ENCODE measurements at places on chromosomes 16 and 17.

GRCh38 chr17:81999587-81999975, 22.2 kb downstream of the ASPSCR1 start:
- no peak for DNase-seq

- no peak for DNase-seq
These were observed 4.8 kb downstream of the METRNL start for GRCh38 chr17:83084214-83084613.

GRCh38 chr17:67682196-67682595, 35.5 kb upstream of the NOL11 start:
- DNase-seq, result no peak

DNA sequence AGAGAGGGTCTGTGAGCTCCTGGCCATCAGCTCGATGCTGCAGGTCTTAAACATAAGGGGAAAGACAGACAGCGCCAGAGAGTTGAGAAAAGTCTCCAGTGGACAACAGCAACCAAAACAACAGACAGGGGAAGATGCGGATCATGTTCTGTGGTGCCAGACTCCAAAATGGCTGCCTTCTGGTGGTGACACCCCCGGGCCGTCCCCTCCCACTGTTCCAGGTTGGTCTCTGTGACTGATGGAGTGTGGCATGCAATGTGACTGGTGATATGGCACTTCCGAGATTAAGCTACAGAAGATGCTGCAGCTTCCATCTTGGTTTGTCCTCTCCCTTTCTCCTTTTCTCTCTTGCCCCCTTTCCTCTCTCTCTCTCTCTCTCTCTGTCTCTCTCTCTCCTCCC, 40.4 kb upstream of the RBFOX3 start:
- no peak for DNase-seq

DNA sequence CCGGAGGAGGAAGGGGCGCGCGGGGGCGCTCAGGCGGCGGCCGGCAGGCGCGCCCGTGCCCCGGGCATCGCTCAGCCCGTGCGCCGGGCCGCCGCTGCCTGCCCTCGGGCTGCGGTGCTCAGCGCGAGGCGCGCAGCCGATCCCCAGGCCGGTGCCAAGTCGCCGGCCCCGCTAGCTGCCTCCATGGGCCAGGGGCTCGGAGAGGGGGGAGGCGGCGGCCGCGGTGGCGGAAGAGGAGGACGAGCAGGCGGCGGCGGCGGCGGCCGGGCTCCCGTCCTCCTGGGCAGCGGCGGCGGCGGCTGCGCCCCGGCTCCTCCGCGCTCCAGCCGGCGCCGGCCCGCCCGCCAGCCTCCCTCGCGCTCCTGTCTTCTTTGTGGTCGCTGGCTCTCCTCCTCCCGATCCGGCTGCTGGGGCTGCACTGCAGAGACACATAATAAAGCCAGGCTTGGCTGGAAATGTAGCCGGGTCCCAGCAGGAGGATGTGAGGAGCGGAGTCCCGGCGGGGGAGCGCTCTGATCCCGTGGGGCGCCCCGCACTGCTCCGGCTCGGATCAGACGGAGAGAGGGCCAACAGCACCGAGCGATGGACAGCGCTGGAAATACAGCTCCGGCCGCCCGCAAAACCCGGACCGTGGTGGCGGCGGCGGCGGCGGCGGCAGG, 889 bp upstream of the ZNF423 start:
- no peak for DNase-seq

GRCh38 chr16:56310690-56311089, 114.7 kb downstream of the AMFR start:
- no peak for DNase-seq

- DNase-seq, result no peak
These were observed 236.4 kb downstream of the HS3ST3A1 start for GRCh38 chr17:13365331-13365730.

DNA sequence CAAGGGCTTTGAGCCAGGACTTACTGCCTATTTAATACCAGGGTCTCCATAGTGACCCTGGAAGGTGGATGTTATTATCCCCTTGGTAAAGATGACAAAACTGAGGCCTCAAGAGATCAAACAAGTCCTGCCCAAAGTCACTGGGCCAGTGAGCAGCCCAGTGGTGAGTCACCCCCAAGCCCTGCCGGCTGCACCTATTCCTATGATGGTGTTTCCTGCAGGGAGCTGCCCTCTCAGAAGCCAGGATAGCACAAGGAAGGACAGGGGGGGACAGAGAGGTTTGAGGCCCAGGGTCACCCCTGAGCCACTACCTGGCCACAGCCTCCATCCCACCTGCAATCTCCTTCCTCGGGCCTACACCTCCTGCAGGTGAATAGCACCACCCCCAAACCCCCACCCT, 90.9 kb downstream of the SDK2 start:
- no peak for DNase-seq

DNA sequence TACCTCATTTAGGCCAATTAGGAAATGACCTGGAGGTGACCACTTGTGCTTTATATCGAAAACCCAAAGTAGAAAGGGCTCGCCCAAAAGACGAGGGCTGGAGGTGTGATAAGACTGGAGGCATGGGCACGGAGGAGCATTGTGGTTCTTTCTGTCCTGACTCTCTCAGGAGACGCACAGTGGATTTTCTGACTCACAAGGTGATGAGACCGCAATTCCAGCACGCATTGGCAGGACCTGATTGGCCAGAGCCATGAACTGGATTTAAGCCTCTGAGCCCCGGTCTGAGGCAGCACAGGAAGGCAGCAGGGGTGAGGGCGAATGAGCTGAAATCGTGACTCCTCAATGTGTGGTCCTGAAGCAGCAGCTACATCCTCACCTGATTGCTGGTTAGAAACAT, 559.1 kb upstream of the SALL1 start:
- no peak for DNase-seq

GRCh38 chr16:23131036-23131435, 18.2 kb downstream of the USP31 start:
- no peak for DNase-seq

GRCh38 chr17:74134991-74135390, 68.5 kb upstream of the RPL38 start:
- DNase-seq, result no peak

GRCh38 chr17:57945996-57946797, 9.0 kb downstream of the CUEDC1 start:
- DNase-seq, result no peak

- DNase-seq, result no peak
These were observed 1.2 kb downstream of the PPP1R1B start for GRCh38 chr17:39627712-39628516.

- no peak for DNase-seq
These were observed 53.2 kb downstream of the BMERB1 start for GRCh38 chr16:15487336-15488284.

DNA sequence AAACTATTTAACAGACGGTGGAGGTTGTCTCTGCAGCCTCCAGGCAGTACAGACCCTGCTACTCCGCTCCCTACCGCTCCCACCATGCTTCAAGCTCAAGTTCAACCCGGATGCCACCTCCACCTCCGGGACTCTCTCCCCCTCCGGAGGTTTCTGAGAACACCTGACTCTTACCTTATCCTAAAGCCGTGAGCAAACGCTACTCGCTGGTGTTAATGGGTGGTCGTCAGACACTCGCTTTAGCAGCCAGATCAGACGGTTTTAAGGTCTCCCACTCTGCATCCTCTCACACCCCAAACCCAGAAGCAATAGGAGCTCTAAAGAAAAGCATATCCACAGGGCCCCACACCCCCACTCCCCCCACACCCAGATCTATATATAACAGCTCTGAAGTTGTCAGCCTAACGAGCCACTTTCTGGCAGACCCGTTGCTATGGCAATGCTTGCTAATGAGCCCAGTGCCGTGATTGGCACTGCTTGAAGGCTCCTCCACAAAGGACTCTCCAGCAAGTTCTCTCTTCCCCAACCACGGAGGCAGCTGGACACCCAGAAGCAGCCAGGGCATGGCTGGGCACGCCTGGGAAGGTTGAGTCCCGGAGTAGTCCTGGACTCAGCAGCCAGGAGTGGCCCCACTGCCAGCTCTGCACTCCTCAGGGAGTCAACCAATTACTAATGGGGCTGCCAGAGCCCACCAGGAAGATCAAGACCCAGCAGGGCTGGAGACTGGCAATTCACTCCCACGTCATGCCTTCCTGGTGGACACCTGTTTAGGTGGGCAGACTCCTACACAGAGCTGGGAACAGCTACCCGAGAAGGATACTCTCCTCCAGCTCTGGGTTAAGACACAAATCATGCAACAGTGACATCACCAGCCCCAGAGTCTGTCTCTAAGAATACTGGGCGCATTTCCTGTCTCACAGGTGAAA, 121.2 kb upstream of the RCVRN start:
- DNase-seq, result no peak

DNA sequence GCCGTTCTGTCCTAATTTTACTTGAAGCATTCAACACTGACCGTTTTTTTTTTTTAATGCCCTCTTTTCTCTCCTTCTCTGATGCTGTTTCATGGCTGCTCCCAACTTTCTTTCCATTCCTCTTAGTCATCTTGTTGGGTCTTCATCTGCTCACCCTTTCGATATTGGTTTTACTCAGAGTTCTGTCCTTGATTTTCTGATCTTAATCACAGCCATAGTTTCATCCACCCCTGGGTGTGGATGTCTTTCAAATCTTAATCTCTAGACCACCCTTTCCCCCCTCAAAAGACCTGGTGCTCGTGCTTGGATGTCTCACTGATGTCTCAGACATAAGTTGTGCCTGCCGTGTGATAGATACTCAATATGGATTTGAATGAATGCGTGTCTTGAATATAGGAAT, 22.4 kb downstream of the NDEL1 start:
- DNase-seq, result no peak

GRCh38 chr16:18062713-18063112, 273.8 kb downstream of the NPIPA8 start:
- DNase-seq, result no peak

DNA sequence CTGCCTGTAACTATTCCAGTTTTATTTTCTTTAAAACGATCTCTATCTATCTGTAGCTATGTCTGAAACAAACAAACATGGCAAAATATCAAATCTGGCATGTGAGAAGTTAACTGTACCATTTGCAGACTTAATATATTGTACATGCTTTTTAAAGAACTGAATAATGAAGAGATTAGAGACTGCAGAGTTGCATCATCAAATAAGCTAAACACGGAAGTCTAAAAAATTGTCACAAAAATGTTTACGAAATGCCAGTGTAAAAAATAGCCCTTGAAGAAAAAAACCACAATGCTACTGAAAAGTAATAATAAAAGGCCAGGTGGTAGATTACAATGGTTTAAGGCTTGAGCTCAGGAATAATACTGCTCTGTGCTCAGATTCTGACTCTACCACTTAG, 43.1 kb downstream of the HS3ST3A1 start:
- no peak for DNase-seq

GRCh38 chr16:85578599-85578948, 34.5 kb upstream of the GSE1 start:
- DNase-seq, result no peak

GRCh38 chr16:69111216-69111875, 5.9 kb downstream of the HAS3 start:
- DNase-seq, result no peak

DNA sequence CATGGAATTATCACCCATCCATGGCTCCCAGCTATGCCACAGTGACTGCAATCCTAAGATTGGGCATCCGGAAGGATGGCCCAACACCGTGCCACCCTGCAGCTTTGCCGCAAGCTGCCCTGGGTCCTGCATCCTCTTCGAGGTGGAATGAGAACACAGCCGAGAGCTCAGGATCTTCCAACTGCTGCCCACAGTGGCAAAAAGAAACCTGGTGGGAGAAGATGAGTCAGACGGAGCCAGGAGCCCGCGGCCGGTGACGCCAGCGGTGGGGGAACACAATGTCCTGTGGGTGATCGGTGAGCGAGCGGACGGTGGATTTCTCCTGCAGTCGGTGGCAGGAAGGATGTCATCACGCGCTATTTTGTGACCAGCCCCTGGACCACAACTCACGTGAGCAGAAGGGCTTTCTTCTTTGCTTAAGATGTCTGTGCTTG, 20.1 kb downstream of the CD7 start:
- DNase-seq, result no peak

GRCh38 chr16:1291576-1291974, 17.9 kb upstream of the UBE2I start:
- DNase-seq, result no peak

- no peak for DNase-seq
These were observed 230.5 kb upstream of the CACNG5 start for GRCh38 chr17:66604376-66604775.

DNA sequence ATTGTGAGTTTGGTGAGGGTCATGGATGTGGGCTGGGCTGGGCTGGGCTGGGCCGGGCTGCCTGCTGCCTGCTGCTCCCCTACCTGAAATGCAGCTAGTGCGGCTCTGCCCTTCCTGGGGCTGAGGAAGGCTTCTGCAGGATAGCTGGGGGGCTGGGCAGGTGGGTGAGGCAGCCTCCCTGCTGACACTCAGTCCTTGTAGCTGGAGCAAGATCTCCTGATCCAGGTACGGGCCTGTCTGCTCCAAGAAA, 4.7 kb downstream of the RPL13 start:
- DNase-seq, result no peak

DNA sequence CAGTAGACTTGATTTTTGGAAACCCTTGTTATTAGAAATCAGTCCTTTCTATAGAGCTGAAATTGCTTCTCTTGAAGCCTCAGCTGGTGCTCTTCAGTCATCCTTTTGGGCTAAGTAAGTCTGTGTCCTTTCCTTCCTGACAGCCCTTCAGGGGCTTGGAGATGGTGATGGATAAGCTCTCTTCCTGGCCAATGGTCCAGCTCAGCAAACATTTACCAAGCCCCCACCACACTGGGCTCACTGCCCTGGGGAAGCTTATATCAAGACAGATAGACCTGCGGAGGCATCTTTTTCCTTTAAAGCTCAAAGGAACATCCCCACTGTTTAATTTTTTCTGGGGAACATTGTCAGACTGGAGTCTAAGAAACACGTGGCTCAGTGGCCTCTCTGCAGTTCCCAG, 139.6 kb downstream of the HAPSTR1 start:
- no peak for DNase-seq

DNA sequence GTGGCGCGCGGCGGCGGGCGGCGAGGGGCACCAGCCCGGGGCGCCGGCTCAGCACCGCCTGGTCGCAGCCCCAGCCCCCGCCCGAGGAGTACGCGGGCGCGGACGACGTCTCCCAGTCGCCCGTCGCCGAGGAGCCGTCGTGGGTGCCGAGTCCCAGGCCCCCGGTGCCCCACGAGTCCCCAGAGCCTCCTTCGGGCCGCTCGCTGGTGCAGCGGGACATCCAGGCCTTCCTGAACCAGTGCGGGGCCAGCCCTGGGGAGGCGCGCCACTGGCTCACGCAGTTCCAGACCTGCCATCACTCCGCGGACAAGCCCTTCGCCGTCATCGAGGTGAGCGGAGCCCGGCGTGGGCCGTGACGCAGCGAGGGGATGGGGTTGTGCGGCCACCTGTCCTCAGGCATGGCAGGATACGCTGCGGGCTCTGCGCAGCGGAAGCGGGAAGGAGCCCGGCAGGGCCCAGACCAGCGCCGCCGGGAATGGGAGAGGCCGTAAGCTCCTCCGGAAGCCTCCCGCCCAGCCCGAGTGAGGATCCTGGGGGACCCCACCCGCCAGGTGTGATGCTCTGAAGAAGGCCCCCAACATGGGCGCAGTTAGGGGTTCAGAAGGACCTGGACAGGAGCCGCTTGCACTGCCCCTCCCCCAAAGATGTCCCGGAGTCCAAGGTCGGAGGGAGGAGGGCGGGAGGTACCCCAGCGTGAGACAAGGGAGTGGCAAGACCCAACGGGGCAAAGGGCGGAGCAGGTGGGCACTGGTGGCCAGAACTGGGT, 522 bp downstream of the NAGS start:
- no peak for DNase-seq

- no peak for DNase-seq
These were observed 15.5 kb downstream of the TELO2 start for GRCh38 chr16:1508494-1509187.

GRCh38 chr17:34711646-34712045, 132.3 kb downstream of the TMEM132E start:
- no peak for DNase-seq
